ENCODE measurements at places on chromosomes 12 and 14.

- H3K4me1 ChIP-seq: no peaks in the 10 kb centered on the region
- no peak overlapping the region for H3K4me3 ChIP-seq
- DNase-seq: no peak
- no peaks in the 10 kb centered on the region for H3K27me3 ChIP-seq
- no peaks in the 10 kb centered on the region for H3K36me3 ChIP-seq
- H3K27ac ChIP-seq: no peak overlapping the region
Measured at GRCh38 chr12:58342736-58343135, 401.4 kb downstream of the ATP23 start.

DNA sequence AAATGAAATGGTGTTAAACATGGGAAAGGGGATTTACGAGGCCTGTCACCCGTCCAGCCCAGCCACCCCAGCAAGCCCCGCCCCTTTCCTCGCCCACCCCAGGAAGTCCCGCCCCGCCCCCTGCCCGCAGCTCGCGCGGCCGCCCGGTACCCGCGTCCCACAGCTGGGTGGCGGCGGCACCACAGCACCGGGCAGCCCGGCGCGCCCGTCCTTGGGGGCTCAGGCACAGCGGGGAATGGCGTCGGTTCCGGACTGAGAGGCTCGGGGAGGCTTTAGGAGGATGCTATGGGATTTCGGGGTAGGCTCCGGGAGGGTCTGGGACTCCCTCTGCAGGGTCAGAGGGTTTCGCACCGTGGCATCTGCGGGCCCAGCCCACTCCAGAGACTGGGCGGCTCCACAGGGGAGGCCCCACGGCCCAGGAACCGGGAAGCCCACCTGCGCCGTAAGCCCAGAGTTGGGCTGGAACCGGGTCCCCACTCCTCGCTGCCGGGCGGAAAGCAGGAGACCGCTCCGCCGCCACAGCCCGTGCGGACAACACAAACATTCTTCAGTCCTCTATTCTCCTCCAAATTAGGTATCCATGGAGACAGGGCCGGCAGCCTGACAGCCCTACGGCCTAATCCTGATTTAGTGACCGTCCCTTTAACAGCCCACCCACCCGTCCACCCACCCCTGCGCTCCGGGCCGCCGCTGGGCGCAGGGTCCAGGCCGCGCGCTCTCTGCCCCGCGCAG is 1.4 kb downstream of the FIGNL2 start:
- DNase-seq: peak; percentile 84
- peak overlapping the region; percentile 87 for H3K4me3 ChIP-seq
- H3K27me3 ChIP-seq: peaks cover 15% of the 10 kb centered on the region
- H3K36me3 ChIP-seq: peaks cover 14% of the 10 kb centered on the region

DNA sequence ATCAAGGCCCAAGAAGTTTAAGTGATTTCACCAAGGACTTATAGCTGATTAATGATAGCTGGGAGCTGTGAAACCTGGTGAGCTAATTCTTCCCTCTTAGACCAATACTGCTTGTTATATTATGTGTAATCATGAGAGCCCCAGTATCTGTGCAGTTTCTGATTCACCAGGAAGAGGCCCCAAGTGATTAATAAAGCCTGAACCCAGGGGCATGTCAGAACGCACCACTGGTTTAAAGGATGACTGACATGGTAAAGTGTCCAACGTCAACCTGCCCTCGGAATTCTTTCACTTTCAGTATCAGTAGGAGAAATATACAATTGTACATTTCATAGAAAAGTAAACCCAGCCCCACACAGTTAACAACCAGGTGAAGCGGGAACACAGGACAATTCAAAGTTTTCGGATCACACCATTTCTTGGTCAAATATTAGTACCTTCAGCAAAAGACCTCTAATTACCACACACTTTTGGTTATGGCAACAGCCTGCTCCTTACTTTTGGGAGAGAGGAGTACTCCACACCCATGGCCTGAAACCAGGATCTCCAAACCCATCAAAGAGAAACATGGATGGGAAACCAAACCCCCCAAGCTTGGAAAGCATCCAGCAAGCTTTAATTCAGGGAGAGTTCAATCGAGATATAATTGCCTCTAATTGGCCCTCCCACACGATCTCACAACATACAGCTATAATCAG is 28.5 kb downstream of the TMCC3 start:
- no peaks in the 10 kb centered on the region for H3K27me3 ChIP-seq
- no peaks in the 10 kb centered on the region for H3K4me1 ChIP-seq
- H3K4me3 ChIP-seq: no peak overlapping the region
- DNase-seq: no peak
- no peaks in the 10 kb centered on the region for H3K36me3 ChIP-seq

- H3K4me1 ChIP-seq: peaks cover 2% of the 10 kb centered on the region
- H3K27ac ChIP-seq: no peak overlapping the region
- no peaks in the 10 kb centered on the region for H3K27me3 ChIP-seq
- no peak for DNase-seq
- no peaks in the 10 kb centered on the region for H3K36me3 ChIP-seq
Measured at GRCh38 chr14:56494167-56494566, 85.4 kb upstream of the TMEM260 start.

GRCh38 chr12:87253157-87253556 is 776.0 kb downstream of the C12orf50 start:
- DNase-seq: no peak
- no peaks in the 10 kb centered on the region for H3K27me3 ChIP-seq
- H3K36me3 ChIP-seq: peaks cover 5% of the 10 kb centered on the region
- H3K4me1 ChIP-seq: no peaks in the 10 kb centered on the region
